ENCODE measurements at places on chromosomes 6 and 20.

DNA sequence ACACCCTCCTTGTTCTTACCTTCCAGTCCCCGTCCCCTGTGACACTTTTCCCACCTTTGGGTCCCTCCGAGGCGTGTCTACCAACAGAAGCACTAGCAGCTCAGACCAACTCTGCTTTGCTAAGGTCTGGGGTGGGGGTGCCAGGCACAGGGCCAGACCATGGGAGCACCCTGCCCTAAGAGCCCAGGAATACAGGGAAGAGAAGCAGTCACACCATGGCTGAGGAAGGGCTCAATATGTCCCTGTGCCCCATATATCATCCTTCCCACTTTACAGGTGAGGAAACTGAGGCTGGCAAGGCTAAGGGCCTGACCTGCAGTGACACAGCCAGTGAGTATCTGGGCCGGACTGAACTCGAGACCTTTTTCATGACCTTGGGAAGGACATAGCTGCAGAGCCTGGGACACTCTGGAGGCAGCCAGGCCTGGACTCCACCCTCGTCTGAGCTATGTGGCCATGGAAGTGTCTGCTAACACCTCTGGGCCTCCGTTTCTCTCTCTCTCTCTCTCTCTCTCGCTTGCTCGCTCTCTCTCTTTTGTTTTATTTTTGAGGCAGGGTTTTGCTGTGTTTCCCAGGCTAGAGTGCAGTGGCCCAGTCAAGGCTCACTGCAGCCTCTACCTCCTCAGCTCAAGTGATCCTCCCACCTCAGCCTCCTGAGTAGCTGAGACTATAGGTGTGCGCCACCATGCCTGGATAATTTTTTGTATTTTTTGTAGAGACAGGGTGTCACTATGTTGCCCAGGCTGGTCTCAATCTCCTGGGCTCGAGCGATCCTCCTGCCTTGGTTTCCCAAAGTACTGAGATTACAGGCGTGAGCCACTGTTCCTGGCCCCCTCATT, 156.7 kb downstream of the GRM4 start:
- no peak for DNase-seq

GRCh38 chr6:46217671-46218131, 46.9 kb upstream of the ENPP5 start:
- peak; percentile 95 for DNase-seq

GRCh38 chr20:33466303-33466646, 22.7 kb upstream of the SNTA1 start:
- DNase-seq = peak; percentile 7

GRCh38 chr6:296151-297122, 4.2 kb downstream of the DUSP22 start:
- DNase-seq = no peak
